SK-N-MC (cell line): ENCODE measurements at places on chromosomes 2 and 18.

DNA sequence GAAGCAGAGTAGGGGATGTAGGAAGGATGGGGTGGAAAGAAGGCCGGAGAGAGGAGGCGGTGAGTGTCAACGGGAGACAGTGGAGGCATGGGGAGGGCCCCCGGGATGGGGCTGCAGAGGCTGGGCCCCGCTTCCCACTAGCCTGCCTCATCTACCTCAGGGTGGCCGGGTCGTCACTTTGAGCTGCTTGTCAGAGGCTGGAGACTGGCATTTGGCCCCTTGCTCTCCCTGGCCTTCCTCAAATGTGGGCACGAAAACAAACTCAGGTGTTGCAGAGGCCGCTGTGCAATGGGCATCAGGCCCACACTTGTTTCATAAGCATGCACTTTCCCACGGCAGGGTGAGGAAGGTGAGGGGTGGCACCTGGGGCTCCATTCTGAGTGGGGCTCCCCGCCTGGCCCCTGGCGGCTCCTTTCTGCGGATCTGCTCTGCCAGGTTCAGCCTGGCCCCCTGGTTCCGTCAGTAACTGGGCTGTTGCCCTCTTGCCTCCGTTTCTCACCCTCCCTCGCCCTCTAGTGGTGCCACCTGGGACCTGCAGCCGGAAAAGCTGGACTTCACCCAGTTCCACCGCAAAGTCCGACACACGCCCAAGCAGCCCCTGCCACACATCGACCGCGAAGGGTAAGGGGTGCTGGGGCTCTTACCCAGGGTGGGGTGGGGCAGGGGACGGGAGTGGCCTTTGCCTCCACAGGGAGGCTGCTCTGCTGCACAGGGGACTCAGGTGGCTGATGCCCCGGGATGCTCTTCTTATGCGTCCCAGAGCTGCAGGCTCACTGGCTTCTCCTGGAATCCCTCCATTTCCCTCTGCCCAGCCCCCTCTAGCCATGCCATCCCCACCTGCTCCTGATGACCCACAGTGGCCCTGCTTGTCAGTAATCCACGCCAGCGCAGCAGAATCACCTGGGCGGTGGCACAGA is 125.4 kb downstream of the CTIF start:
- DNase-seq: no peak

GRCh38 chr2:138500592-138501424 is 762 bp upstream of the SPOPL start:
- no peak for DNase-seq

GRCh38 chr18:62239475-62239874 is 52.4 kb downstream of the RELCH start:
- no peak for DNase-seq

GRCh38 chr18:25132786-25133496 is 219.0 kb downstream of the ZNF521 start:
- DNase-seq: no peak

DNA sequence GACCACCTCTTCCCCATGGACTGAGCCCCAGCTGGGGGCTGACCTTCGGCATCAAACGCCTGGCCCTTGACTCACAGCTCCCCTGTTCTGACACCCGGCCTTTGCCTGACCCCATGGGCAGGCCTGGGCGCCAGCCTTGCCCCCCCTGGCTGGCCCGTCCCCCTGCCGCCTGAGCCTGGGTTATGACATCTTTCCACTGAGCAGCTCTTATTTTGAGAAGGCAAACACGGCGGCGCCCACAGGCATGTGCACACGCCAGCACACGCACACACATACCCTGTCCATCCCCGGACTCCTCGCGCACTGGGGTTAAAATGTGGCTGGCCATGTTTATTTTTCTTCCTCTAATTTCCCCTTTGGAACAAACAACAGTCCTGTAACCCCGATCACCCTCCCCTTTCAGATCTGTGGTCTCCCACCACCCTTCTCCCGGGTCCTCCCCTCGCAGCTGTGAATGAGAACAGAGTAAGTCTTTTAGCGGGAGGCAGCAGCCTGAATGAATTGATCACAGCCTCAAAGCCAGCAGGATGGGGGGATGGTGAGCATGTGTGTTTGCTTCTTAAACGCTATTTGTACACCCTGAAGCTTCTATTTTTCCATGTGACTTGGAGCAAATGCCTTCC is 11.8 kb upstream of the ATOH8 start:
- peak; percentile 42 for DNase-seq

DNA sequence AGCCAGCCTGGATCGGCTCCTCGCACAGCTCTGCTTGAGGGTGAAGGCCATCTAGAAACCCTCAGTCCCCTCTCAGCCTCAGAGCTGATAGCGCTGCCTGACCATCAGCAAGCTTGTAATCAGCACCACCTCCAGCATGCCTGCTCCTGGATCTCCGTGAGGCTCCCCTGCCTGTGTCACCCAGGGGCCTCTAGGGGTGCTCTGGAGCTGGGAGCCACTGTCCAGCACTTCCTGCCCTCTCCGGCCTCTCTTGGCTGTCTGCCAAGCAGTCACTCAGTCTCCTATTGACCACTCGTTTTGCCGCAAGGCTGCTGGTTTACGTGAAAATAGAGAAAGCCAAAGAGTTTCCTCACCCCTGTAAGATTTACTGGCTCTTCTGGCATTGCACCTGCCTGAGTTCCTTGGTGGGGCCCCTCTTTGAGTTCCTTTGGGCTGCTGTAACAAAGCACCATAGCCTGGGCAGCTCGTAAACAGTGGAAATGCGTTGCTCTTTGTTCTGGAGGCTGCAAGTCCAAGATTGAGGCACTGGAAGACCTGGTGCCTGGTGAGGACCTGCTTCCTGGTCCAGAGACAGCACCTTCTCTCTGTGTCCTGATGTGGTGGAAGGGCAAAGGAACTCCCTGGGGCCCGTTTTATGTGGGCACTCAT is 17.9 kb downstream of the CAPN10 start:
- no peak for DNase-seq

- DNase-seq: no peak
These were observed 85.1 kb upstream of the HAAO start for GRCh38 chr2:42877511-42877910.

GRCh38 chr18:23550898-23551297 is 35.4 kb downstream of the NPC1 start:
- DNase-seq: no peak

DNA sequence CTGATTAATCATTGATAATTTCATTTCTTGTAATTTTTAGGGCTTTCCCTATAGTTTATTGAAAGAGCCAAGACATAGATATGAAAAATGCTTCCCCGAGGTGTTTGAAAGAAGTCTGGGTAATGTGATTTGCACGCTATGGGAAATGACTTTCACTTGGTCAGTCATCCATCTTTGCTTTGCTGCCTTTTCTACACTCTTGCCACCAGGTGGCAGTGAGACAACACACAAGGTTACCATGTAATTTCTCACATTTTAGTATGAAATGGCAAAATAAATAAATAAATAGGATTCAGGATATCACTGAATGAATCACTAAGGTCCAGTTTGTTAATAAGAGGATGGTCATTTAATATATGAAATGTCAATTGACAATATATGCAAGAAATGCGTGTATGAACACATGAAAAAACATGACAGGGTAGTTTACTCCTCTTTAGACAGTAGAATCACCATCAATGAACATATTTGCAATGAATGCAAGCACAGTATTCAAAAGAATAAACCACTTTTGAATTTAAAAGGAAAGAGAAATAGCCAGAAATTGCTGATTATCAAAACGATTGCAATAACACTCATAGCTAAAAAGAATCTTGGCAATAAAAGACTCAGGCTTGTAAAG is 52.2 kb upstream of the KCNH7 start:
- peak; percentile 56 for DNase-seq

DNA sequence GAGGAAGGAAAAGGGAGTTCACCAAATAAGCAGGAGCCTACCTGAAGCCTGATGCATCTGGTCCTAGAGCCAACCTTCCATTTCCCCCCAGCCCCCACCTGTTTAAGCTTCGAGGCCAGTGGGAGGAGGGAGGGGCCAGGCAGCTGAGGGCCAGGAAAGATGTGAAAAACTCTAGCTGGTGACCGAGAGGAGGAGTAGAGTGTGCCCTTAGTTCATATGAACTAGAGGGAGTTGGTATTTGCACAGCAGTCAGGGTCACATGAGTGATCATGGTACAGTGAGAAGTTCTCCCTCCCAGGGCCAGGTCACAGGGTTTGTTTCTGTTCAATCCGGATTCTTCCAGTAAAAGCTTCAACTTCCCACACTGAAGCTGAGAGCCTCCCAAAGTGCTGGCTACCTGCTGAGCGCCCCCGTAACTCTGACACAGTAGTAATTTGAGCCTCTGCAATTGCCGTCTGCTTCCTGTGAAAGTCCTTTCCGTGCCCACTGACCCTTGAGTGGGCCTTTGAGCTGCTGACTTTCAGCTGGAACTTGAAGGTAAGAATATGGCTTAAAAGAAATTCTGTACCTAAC is at the start of gene SULT1C2:
SULT1C2 (plus strand) TSS at position 362 of the 573 bp plus-strand sequence. CDS start 4,773 bp downstream, outside the sequence.
- DNase-seq: no peak

DNA sequence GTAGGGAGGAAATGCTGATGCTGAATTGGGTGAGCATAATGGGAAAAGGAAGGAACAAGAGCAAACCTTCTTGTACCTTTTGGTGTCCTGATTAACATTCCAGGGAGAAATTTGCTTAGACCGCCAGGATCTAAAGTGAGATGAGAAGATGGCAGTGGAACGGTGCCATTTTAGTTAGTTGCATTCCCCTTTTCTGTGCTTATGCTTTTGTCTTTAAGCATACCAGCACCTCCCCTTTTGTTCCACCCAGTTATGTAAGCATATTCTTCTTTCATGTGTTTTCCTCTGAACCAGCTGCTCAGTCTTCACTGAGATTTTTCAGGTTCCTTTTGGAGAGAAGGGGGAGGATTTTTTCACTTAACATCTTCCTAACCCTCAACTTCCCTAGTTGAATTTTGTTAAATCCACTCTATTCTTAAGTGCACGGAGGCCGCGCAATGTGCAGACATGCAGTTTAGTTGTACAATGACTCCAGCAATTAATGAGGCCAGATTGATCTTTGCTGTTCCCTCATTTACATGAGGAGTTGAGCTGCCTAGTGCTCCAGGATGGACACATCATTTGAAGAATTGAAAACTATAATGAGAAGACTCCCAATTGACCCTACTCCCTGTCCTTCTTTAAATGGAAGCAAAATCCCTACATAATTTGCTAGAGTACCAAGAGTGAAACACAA is 73.9 kb downstream of the MAP4K4 start:
- DNase-seq: no peak

GRCh38 chr18:32759611-32760167 is 13.1 kb downstream of the KLHL14 start:
- no peak for DNase-seq

- DNase-seq: peak; percentile 3
These were observed 77.3 kb upstream of the PHLPP1 start for GRCh38 chr18:62637807-62638687.

- DNase-seq: no peak
These were observed 73.2 kb upstream of the ZCCHC2 start for GRCh38 chr18:62449490-62450104.

GRCh38 chr18:11425211-11425610 is 184.2 kb upstream of the SLC35G4 start:
- DNase-seq: no peak

- DNase-seq: no peak
These were observed 17.6 kb downstream of the PTPRM start for GRCh38 chr18:7584646-7585275.

DNA sequence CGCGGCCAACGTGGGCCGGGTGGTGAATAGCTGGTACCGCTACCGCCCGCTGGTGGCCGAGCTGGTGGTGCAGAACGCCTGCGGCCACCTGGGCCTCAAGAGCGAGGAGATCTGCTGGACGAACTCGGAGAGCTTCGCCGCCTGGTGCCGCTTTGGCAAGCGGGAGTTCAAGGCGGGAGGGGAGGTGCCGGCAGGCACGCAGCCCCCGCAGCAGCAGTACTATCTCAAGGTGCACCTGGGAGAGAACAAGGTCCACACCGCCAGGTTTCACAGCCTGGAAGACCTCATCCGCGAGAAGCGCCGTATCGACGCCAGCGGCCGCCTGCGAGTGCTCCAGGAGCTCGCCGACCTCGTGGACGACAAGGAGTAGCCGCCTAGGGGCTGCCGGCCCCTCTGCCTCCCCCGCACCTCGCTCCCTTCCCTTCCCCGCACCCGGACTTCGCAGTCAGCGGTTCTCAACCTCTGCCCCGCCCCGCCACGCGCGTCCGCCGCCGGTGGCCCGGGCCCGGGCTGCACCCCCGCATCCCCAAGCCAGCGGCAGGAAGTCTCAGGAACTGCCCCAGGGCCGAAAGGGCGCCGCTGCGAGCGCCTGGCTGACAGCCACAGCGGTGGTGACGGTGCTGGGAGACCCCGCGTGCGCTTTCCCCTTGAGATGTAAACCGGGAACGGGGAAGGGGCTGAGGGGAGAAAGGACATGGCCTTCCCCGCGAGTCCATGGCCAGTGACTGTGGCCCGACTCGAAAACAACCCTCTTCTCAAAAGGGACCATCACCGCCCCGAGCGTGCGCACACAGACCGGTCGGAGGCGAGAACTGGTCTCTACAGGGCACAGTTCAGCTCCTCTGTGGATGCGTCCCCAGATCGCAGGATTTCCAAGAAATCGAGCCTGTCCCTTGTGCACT is 2.2 kb downstream of the LRATD1 start:
- DNase-seq: no peak

- DNase-seq: no peak
These were observed 62.2 kb upstream of the RTN4 start for GRCh38 chr2:55112229-55113031.

DNA sequence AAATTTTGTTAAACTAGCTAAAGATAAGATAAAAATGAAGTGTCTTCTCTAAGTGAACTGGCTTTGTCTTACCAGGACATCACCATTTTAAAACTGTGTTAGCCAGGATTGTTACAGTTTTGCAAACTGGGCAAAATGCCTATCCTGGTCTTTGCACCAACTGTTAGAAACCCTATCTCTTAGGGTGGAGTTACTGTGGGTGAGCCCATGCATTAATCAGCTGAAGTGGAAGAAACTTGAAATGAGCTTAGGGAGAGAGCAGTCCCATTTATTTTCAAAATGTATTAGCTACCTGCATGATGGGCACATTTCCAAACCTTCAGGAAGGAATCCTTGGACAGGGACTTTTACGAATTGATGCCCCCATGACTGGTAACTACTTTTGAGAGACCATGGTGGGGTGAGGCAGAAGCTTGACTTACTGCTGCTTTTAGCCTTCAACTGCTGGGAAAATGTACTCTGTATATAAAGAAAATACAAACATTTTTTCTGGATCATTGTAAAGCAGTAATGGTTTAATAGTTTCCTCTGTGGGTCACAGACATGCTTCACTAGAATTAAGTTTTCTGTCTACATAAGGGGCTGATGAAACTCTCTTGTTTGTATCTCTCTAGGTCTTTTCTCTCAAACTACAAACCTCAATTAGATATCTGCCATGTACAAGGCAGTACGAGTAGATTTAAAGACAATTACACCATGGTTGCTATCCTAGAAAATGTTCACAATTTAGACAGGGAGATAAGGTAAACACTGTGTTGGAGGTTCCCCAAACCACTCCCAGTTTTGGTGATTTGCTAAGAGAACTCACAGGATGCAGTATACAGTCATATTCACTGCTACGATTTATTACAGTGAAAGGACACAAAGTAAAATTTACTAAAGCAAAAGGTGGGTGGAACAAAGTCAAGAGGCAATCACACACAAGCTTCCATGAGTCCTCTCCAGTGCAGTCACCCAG is 321.4 kb upstream of the MMADHC start:
- no peak for DNase-seq
